Epithelial cell of esophagus (primary cell): ENCODE measurements at places on chromosomes 6 and 20.

- no peak for DNase-seq
Observed at GRCh38 chr20:16744178-16744807, 3.9 kb upstream of the OTOR start.

GRCh38 chr6:159968295-159969203, at the start of gene IGF2R:
Gene IGF2R, plus strand, starts transcription at chr6:159969082. Its CDS starts 165 bp downstream, at chr6:159969247.
- peak; percentile 94 for DNase-seq

DNA sequence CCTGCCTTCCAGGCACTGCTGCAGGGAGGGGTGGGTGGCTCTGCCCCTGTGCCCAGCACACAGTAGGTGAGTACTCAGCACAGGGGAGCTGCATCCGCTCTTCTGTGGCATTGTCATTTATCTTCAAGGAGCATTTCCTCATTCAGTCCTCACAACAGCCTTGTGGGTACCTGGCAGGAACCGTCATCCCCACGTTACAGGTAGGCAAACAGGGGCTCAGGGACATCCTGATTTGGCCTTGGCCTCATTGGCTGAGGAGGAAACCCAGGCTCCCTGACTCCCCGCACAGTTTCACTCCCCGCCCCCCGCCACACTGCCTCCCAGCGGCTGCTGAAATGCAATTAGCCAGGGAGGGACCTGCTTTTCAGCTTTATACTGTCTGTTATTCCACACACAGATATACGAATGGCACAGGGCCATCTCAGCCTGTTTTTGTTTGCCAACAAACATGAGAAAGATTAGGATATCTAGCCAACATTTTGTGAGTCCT, 24.2 kb upstream of the PNPLA1 start:
- no peak for DNase-seq

- no peak for DNase-seq
Observed at GRCh38 chr6:86477500-86478148, 459.7 kb upstream of the HTR1E start.

DNA sequence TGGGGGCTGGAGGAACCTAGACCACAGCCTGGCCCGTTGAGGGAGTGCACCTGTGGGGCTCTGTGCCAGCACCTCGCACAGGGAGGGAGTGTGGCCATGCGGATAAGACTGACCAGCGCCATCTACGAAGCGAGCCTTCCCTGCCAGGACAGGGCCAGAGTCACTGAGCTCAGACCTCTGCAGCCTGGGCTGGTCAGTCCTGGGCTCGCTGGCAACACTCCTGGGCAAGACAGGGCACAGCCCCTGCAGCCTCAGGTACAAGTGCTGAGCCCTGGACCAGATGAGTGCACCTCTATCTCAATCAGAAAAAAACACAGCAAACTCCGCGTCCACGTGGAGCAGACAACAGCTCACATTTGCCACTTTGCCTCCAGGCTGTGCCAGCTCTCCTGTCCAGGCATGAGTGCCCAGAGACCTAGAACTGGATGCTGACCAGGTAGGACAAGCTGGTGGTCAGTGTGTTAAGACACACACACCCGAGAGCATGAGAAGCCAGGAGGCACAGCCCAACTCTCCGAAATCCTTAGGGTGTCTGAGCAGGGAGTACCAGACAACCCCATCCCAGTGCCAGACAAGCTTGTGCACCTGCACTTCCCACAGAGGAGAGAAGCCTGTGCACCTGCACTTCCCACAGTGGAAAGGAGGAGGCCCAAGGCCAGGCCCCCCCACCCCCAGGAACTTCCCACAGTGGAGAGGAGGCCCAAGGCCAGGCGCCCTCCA, 4.9 kb downstream of the ARFRP1 start:
- no peak for DNase-seq

DNA sequence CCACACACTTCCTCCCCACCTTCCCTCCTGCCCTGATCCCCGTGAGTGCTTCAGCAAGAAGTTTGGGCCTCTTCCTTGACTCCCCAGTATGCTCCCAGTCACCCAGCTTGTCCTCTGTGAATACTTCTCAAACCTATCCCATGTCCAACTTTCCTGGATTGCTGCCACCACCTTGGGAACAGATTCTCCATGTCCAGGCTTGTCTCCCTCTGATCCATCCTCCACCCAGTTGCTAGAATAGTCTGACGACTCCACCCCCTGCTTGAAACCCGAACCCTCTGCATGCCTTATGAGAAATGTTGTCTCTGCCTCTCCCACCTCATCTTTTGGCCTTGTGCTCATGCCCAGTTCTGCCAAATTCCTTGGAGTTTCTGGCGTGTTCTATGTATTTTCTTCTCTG, 108.0 kb downstream of the PPP1R14C start:
- peak; percentile 100 for DNase-seq

- no peak for DNase-seq
Observed at GRCh38 chr6:27043244-27043643, 204.3 kb upstream of the PRSS16 start.

DNA sequence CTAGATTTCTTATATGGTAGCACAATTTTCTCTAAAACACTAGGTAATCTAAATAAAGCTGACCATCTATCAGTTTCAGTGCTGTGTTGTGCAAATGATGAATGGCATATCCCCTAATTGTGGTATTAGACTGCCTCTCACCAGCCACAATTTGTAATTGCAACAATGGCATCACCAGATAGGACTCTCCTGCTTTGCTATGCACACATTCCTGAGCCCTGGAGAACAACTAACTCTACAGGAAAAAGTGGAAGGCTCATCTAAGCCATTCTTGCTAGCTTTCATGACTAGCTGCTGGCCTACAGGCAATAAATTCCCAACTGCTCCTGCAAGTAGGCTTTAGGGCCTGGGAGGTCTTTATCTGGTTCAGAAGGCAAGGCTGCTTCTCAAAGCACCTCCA, 974.1 kb downstream of the EYS start:
- DNase-seq: peak; percentile 13

GRCh38 chr20:11882651-11883050, 35.0 kb upstream of the BTBD3 start:
- peak; percentile 44 for DNase-seq
